ENCODE measurements at places on chromosomes 16 and 17.

DNA sequence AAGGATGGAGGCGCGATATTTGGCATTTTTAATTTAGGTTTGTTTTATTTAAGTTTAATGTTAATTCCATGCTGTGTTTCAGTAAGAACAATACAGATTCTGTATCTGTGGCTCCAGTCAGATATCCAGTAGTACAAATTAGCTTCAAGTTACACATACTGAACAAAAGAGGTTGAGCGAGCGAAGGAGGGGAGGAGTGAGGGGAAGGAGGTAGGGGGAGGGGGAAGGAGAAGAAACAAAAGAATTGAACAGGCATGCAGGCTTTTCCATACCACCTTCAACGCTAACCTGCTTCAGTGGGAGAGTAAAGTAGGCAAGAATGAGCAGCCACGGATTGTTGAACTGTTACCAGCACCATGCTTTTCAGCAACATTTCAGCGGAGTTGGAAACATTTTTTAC lies 55.5 kb downstream of the YWHAE start:
- DNase-seq, result no peak

DNA sequence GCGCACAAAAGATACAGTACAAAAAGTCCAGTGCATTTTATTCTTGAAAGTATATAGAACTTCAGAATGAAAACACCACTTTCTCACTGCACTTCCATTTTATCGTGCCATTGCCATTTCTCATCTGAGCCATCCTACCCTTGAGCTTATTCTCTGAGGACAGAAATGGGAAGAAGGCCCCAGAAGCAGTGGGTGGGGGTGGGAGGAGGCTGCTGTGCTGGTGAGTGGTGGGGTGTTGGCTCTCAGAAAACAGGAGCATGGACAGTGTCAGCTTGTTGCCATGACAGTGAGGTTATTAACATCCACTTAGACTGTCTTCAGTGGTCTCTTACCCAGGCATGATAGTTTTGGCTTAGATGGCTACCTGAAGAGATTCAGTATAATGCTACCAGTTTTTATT lies 4.5 kb downstream of the ATMIN start:
- DNase-seq, result no peak

GRCh38 chr17:18009609-18010420 lies 29.2 kb downstream of the ATPAF2 start:
- DNase-seq, result no peak

DNA sequence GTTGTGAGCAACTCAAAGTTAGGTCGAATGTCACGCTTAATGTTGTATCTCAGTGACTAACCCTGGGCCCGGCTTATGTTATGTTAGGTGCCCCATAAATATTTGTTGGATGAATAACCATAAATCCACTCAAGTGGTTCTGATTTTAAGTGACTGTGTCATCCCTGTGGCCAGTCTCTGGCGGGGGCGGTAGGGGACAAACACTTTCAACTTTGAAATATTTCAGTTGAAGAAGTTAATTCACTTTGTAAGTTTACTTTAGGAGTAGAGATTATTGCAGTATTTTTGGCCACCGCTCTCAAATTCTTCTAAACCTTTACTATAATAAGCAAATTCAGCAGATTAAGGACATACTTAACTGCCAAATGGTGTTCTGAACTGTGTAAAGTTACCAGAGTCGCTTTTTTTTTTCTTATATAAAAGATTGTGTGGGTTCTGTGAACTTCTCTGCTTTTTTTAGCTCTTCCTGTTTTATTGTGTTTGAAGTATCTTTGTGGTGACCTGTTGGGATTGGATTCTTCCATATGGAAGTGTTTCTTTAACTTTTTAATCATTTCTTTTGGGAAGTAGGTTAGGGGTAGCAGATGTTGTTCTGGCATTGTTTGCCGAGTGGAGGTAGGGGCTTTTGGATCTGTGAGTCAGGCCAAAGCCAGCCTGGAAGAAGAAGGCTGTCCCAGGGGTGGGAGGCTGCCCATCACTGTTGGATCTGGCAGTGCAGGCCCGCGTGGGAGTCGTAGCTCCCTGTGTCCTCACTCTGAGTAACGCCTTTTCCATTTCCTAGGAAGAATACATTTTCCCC lies 61.4 kb upstream of the TBX2 start:
- no peak for DNase-seq

DNA sequence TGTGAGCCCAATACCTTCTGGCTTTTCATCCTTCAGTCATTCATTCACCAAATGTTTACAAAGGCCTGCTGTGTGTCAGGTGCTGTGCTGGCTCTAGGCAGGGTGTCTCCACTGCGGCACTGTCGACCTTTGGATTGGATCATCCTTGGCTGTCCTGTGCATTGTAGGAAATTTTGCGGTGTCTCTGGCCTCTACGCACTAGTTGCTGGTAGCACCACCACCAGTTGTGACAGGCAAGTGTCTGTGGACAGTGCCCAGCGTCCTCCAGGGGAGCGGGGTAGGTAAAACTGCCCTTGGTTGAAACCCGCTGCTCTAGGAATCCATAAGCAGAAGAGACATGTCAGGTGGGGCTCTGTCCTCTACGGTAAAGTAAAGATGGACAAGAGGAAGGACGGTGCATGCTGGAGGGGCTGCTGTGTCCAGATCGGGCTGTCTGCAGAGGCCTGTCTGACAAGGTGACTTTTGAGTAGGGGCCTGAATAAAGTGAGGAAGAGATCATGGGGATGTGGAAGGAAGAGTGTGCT lies 123.7 kb downstream of the SNX29 start:
- no peak for DNase-seq

GRCh38 chr16:24514096-24514495 lies 25.3 kb upstream of the RBBP6 start:
- DNase-seq, result no peak
